ENCODE measurements at places on chromosomes 1 and 21.

GRCh38 chr1:69846267-69846666 is 278.5 kb downstream of the LRRC7 start:
- DNase-seq, result no peak

- no peak for DNase-seq
Observed at GRCh38 chr1:54296666-54297065, 96.7 kb downstream of the MRPL37 start.

DNA sequence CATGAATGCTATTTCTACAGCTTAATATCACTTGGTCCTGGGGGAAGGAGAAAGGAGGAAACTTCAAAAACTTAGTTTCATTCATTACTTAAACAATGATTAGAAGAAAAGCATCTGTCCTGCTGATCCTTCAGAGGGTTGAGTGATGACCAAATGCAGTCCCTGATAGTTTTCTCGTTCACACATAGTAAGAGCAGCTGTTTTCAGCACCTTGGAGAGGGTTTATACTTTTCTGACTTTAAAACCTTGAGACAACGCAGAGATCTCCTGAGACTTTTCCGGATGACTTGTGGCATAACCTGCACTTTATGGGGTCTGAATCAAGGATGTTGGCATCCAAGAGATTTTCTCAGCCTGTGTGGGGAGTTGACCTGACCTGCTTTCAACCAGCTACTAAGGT is 94.0 kb upstream of the KCND3 start:
- no peak for DNase-seq

DNA sequence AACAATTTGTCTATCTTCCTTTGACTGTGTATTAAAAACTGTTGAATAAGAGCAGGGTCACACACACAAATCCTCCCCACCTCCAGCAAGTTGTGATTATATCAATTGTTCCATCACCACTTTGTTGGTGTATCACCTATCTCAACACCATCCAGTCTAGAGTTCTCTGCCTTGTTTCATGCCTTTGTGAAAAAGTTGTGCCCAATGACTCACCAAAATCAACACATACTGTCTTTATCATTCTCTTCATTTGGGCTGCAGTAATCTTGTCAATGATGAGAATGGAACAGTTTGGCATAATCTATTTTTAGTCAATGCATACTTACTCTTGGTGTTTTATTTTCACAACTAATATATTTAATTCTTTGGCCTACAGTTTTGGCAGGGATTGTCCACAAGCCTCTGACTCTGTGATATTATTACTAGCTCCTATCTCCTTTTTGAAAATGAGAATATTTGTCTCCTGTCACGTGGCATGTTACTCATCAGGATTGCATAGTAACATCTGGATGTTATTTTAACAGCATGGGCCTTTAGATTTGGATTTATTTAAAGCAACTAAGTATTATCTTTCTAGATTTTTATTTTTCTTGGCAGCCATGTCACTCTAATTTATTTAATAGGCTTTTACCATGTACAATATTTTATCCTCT is 5.1 kb downstream of the C1orf87 start:
- peak; percentile 6 for DNase-seq

GRCh38 chr1:159965263-159965662 is 11.2 kb upstream of the SLAMF9 start:
- DNase-seq, result no peak

DNA sequence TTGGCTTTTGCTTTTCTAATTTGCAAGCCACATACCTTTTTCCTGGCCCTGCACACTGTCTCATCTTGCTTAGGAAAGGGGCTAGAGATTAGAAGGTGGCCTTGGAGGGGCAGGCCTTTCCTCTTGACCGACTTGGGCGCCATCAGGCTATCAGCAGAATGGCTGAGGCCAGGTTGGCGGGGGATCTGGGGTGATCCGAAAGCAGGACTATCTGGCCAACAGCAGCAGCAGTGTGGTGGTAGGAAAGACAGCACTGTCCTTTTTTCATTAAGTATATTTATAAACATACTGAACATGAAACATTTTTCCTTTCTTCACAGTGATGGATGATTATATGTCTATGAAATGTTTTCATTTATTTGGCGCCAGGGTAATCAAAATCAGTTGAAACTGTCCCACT is 23.5 kb upstream of the RUNX1 start:
- DNase-seq, result no peak

DNA sequence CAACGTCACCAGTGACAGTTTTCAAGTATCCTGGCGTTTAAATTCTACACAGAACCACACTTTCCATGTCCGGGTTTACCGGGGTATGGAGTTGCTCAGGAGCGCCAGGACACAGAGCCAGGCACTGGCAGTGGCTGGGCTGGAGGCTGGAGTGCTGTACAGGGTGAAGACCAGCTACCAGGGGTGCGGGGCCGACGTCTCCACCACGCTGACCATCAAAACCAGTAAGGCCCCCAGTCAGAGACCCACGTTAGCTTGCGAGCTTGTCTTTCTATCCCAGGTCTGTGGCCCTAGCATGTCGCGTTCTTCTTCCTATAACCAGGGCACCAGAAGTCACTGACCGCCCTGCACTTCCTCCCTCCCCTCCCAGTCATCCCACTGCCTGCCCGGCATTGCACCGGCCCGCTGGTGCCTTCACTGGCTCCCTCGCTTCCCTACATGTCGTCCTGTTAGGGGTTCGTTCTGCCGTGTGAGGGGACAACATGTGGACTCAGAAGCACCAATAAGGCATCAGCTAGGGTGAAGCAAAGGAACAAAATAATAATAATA is 27.9 kb downstream of the UMODL1 start:
- no peak for DNase-seq

DNA sequence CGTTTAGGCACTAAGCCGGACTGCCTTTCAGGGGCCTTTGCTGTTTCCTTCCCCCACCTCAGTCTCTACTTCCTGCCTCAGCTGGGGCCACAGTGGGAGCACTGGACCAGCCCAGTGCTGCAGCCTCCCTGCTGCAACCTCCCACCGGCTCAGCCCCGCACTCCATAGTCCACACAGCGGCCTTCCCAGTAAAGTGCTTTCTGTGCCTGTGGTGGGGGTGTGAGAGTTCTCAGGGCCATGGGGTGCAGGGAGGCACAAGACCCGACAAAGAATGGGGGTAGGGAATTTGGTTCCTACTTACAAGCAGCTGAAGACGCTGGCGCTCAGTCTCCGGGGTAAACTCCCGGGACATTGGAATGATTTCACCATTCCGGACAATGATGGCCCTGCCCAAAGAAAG is 3.5 kb downstream of the PPM1J start:
- no peak for DNase-seq

DNA sequence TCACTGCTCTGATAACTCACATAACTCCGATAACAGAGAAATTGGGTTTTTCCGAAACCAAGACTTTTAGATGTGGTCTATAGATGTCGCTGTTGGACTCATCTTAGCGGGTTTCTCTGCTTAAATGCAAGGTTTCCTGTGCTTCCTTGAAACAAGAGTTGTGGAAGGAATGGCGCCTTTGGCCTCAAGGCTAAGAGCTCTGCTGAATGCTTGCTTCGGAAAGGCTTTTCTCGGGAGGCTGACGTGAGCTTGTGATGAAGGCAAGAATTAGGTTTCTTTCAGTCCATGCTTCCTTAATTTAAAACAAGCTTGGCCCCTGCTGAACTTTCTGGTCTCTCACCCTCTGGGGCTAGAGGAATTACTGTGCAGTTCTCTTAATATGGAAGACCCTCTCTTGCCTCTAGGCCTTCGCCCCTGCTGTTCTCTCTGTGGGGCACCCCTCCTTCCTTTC is 113.5 kb downstream of the MAP3K21 start:
- peak; percentile 5 for DNase-seq

- DNase-seq, result no peak
Observed at GRCh38 chr1:16153999-16154673, 1.7 kb downstream of the EPHA2 start.

DNA sequence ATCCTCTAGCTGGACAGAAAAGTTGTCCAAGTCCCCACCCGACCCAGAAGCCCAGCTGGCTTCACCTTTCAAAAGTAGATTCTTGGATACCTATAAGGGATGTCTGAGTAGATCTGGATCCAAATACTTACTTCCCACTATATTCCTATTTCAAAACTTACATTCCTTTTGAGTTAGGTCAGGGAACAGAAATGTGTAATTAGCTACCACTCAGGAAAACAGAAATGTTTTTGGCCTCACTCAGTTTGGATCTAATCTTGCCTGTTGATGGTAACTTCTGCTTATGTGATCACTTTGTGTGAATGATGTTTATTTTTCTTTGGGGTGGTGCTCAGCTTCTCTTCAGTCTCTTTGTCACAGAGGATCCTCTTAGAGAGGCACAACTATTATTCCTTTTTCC is 814.4 kb upstream of the RGS18 start:
- no peak for DNase-seq

DNA sequence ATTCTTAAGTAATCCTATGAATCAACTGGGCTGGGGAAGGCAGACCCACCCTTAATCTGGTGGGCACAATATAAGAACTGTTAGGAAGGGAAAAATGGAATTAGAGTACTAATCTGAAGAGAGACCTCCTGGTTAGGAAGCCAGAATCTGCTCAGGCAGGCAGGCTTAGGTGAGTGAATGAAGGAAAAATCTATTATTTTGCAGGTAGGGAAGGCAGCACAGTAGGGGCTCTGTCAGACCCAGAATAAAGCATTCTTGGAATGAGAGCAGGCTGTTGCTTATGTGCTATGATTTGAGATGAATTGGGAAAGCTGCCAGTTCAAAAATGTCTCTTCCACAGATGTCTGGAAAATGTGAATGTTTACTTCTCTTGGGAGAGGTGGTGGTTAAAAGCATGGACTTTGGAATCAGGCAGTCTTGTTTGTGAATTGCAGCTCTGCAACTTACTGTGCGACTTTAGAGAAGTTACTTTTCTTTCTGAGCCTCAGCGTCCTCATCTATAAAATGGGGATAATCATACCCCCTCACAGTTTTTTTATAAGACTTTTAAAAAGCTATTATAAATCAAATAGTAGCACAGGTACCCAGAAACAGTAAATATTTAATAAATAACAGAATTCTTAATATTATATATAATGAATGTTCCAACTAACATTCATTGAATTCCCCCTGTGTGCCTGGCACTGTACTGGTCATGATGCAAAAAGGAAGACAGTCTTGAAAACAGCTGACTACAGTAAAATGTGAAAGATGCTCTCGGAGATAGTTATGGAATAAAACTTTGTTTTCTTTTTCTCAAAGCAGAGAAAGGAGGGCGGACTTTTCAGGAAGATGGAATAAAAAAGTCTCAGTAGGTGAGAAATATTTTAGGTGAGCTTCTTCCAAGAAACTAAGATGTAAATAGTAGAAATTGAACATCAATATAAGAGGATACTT is 15.3 kb upstream of the ZNF644 start:
- no peak for DNase-seq

DNA sequence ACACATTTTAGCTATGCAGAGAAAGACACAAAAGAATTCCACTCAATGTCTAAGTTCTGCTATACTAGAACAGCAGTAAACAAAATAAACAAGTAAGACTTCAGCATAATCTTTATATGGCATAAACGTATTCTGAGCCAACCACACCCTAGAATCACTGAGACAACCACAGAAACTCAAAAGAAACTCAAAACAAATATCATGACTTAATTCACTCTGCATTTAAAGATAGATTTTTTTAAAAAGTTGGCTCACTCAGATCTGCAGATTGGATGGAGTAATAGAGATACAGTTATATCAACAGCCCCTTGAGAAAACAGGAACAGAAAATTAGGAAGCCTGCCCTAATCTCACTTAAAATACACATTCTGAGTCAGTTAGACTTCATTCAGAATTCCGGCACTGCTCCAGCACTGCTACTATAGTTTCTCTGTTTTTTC is 95.0 kb downstream of the COL24A1 start:
- peak; percentile 3 for DNase-seq

DNA sequence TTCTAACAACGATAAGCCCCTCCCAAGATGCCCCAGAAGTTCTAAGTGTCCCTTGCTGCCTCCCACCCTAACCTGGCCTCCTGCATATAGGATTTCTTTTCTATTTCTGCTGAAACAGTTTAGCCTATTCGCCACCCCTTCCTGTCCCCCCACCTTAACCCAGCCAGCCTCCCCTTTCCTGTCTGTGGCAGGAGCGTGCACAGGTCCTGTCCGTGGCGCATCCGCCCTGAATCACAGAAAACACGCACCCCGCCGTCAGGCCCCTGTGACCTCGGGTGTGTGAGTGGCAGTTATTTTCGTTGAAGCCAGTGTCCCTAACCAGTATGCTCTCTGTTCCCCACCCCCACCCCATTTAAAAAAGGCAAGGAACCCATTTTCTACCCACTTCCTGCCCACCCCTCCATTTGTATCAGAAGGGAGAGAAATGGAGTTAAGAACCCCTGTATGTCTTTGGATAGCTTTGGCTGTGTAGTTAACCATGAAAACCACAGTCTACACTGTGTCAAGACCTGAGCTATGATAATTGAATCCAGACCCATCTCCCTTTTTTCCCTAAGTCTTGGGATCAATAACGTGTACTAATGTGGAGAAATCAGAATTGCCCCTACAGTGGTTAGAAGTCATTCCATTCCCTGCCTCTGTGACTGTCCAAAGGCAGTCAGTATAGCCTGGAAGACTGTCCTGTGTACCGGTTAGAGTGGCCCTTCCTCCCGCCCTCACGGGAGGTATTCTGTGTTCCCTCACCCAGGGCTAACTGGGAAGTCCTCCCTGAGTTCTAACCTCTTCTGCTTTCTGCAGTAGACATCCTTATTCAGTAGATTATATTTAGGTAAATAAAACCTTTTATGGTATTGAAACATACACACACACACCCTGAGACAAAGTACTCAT is 1.8 kb downstream of the PLEKHO1 start:
- DNase-seq, result no peak

GRCh38 chr1:56081173-56081572 is 498.2 kb downstream of the PLPP3 start:
- DNase-seq, result peak; percentile 62

- DNase-seq, result no peak
Observed at GRCh38 chr1:51346086-51346942, 16.0 kb upstream of the TTC39A start.

DNA sequence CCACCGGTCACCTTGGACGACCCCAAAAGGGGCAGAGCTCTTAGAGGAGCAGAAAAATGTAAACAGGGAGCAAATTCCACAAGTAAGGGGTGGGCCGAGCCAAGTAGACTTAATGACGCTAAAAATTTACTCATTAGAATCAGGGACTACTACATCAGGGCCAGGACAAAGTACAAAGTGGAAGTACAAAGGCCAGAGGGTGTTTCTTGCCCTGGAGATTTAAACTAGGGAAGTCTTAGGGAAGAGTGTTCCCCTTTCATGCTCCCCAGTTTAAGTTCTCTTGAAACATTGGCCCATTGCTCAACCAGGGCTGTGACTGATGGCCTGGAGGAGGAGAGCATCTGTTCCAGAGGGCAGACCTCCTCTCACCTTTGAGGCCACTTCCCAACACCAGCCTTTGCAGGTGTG is 48.6 kb downstream of the BACH1 start:
- no peak for DNase-seq

GRCh38 chr1:145729196-145729595 is 9.9 kb downstream of the CD160 start:
- no peak for DNase-seq

DNA sequence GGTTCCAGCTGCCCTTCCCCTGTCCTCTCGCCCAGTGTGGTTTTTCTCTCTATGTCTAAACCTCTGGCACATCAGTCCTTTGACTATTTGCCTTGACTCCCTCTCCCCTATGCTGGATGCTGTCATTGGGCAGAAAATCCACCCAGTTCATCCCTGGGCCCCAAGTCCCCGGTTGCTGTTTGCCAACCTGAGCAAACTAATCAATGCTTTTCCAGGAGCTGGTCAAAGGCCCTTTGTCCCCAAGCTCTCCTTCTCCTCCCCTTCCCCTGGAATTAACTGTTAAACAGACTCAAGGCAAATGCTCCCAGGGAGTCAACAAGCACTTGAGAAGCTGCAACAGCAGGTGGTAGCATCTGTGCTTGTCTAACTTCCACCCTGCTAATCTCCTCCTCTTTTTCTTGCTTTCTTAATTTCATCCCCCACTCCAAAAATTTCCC is 102.7 kb downstream of the LMX1A start:
- DNase-seq, result no peak

GRCh38 chr1:68010090-68010489 is 40.3 kb downstream of the DIRAS3 start:
- peak; percentile 5 for DNase-seq

All from hepatic stellate cell (primary cell).